ENCODE measurements at places on chromosomes 16 and 17.

- DNase-seq = no peak
These were observed 120.6 kb upstream of the KCNJ16 start for GRCh38 chr17:69954241-69954925.

- DNase-seq = peak; percentile 79
These were observed 744 bp upstream of the GGNBP2 start for GRCh38 chr17:36544044-36544306.

GRCh38 chr17:7045492-7046126 is 1.7 kb upstream of the SLC16A11 start:
- peak; percentile 56 for DNase-seq

- DNase-seq = peak; percentile 62
These were observed 31.7 kb downstream of the OSBPL7 start for GRCh38 chr17:47789611-47790561.

- no peak for DNase-seq
These were observed 13.4 kb downstream of the MSI2 start for GRCh38 chr17:57269598-57270255.

DNA sequence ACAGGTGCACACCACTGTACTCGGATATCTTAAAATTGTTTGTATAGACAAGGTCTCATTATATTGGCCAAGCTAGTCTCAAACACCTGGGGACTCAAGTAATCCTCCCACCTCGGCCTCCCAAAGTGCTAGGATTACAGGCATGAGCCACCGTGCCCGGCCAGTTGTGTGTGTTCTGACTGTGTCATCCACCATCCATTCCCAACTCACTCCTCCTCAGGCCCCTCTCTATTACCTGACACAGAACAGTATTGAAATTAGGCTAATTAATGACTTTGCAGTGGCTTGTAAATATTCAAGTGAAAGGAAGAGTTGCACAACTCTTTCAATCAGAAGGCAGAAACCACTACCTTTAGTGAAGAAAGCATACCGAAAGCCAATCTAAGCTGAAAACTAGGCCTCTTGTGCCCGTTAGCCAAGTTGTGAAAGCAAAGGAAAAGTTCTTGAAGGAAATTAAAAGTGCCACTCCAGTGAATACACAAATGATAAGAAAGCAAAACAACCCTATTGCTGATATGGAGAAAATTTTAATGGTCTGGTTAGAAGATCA is 28.7 kb downstream of the GOSR1 start:
- peak; percentile 24 for DNase-seq

- DNase-seq = no peak
These were observed 8.5 kb downstream of the NR1D1 start for GRCh38 chr17:40091691-40092397.

Data from stomach (tissue), 19 donors.